Posterior vena cava (tissue), 2 donors: ENCODE measurements at places on chromosomes 3 and 15.

GRCh38 chr3:124207873-124208485 lies 216.1 kb upstream of the ROPN1 start:
- DNase-seq = no peak

DNA sequence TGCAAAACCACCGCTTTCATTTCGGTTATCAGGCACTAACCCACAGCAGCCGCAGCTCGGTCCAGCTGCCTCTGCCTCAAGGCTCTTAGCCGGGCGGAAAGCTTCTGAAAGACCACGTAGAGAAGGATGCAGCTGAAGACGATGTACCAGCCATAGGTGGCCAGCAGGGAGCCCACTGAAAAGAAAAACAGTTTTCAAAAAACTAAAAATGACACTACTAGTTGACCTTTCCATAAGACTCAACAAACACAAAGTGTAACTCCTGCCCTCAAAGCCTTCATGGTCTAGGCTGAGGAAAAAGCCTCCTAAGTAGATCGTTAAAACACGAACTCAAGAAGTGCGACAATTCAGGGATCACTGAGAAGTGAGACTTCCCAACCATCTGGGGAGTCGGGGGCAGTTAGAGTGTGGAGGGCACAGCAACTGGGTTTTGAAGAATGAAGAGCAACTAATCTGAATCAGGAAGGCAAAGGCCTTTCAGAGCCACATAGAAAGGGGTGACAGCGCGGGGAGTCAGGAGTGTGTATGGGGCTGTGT lies 716 bp downstream of the SELENOS start:
- no peak for DNase-seq

- DNase-seq = no peak
These were observed 551.5 kb downstream of the FOXP1 start for GRCh38 chr3:71031914-71032521.

DNA sequence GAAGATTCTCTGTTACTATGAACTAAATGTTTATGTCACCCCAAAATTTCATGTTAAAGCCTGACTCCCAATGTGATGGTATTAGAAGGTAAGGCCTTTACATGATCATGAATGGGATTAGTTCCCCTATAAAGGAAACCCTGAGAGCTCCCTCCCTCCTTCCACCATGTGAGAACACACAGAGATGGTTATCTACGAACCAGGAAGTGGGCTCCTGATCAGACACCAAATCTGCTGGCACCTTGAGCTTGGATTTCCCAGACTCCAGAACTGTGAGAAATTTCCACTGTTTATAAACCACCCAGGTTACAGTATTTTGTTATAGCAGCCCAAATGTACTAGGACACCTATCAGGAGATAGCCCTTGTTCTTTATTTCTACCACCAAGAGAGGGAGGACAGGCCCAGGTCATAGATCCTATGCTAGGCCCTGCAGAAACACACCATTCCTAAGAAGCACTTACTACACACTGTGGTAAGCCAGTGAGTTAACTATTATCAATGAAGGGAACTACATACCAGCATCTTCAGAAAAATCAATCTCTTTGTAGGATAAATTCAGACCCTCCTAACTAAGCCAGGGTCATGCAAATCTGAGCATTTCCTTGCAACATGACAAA lies 59.0 kb downstream of the PRKAR2A start:
- no peak for DNase-seq

DNA sequence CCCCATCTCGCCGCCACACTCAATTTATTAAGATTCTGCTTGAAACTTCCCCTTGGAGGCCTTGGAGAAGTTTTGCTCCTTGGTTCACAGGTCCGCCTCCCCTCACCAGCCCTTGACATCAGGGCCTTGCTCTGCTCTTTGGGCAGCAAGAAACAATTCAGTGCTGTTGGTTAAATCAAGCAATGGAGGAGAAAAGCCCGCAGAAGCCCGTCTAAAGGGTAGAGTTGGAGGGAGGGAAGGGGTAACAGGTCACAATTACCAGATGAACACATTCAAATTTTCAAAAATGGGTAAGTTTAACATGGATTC lies 429 bp downstream of the PARP9 start:
- no peak for DNase-seq

DNA sequence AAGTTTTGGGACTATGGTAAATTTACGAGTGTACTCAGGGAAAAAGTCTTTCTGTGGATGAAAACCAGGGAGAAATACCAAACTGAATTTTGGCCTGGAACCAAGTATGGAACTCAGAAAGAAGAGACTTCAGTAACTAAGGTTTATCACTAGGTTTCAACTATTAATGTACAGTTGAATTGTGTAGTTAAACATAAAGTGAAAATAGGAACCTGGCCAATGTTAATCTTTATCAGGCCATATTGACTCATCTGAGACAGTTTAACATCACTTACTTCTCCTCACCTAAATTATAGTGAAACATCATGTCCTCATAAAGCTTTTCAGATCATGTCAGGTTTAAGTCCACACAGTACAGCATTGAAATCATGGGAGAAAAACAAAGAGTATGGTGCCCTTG lies 197.7 kb downstream of the LSAMP start:
- no peak for DNase-seq

- DNase-seq = peak; percentile 34
These were observed 67.1 kb upstream of the SEC13 start for GRCh38 chr3:10387881-10388609.
